AML-193 (cell line): ENCODE measurements at places on chromosomes 12 and 14.
A peak's percentile ranks its signal among the peaks of the same experiment; 100 is the strongest.

DNA sequence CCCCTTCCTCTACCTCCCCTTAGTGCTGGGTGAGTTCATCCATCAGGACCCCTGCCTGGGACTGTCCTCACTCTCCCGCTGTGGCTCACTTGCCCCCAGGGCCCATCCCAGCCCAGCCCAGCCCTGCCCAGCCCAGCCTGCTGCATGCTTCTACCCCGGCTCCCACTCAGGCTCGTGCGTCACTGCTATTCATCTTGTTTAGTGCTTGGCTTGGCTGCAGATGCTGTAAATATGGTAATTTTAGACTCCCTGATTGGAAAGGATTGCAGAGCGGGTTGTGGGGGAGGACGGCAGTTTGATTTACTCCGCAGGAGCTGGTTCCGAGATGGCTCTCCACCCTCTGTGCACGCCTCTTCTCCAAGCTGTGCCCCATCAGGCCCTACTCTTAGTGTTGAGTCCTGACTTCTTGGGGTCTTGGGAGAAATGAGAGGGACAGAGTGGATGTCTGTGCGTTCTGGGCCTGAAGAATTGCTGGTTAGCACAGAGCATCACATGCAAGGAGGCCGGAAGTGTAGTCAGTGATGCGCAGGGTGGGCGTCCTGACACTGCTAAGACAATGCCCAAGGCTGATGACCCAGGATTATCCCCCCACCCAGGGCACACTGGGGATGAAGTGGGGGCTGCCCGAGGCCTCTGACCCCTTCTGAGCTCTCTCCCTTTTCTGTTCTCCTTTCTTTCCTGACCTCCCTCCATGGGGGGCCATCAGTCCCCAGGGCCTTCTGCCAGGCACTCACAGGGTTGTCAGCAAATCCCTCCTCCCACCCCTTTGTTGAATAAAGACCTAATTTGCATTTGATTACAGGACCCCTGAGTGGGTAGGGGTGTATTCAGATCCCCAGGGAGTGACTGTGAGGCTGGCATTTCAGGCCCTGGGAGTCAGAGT, 244.4 kb downstream of the ZFP36L1 start:
- no peak for DNase-seq

GRCh38 chr14:33349871-33350270, 411.2 kb downstream of the NPAS3 start:
- no peak for DNase-seq

GRCh38 chr14:89630101-89630829, 213.2 kb upstream of the FOXN3 start:
- DNase-seq, result no peak

GRCh38 chr12:127819056-127819455, 447.9 kb upstream of the TMEM132C start:
- no peak for DNase-seq

GRCh38 chr14:83289896-83290295, 1756.2 kb upstream of the SEL1L start:
- no peak for DNase-seq

DNA sequence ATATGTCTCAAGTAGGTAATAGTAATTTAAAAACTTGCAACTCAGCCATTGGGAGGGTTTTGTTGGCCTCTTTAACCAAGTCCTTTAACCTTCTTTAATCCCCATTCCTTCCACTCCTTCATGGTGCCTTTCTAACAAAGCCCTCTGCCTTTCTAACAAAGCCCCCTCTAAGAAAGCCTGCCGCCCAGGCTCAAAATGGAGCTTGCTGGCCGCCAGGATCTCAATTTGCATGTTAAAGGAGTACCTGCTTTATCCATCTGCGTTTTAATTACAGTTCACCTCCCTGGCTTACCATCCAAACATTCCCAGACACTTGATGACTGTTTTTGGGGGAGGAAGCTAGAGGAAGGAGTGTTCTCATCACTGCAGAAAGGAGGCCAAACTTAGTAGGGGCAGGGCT, 183.4 kb downstream of the PTPN11 start:
- no peak for DNase-seq

DNA sequence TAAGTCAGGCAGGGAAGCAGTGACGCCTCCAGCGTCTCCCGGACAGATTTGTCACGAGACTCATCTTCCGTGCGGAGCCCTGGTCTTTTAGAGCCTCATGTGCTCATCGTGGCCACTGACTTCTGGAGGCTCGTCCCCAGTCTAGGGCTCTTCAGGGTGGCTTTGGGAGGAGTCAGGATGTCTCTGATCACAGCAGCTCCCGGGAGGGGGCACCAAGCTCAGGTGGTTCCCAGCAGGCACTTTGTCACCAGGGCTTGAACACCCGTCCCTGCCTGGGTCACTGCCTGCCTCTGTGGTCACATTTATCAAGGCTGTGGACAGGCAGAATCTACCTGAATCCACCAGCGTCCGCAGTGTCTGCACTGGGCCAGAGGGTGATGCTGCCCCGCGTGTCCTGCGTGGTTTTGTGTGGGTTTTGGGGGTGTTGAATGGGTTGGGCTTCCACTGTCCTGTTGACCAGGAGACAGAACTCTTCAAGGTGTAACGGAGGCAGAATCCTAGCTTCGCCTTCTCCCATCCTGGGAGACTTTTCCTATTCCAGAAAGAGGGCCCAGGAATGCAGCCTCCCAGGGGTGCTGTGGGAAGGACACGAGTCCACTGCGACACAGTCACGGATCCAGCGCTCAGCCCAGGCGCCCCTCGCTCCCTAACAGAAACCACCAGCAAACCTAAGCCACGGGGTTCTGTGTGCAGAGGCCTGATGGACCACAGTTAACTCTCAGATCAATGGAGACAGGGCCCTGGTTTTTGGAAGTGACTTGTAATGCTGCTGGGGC, 132.3 kb downstream of the ADGRD1 start:
- no peak for DNase-seq

DNA sequence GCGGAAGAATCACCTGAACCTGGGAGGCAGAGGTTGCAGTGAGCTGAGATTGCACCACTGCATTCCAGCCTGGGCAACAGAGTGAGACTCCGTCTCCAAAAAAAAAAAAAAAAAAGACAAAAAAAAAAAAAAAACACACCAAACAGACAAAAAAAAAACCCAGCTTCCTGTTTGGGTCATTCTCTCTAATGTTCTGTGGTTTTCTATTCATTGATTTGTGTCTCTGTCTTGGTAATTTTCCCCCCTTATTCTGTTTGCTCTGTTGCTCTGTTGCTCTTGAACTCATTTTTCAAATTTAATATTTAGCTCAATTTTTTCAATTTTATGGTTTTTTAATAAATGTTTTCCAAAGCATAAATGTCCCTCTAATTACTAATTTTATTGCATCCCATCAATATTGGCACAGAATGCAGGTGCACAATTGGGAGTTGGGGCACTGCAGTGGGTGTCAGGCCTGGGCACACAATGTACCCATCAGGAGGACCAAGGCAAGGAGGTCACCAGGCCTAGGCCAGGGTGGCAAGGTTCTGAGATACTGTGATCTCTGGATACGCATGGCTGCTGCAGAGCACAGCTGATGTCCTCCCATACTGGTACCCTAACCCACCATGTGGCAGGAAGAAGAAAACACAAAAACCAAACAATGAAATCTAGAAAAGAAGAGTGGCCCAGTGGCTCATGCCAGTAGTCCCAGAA, 8.0 kb upstream of the GNPTAB start:
- no peak for DNase-seq

GRCh38 chr12:4603421-4603820, 41.4 kb downstream of the DYRK4 start:
- DNase-seq, result no peak

- peak; percentile 44 for DNase-seq
Observed at GRCh38 chr14:63388766-63389431, 70.2 kb upstream of the GPHB5 start.

GRCh38 chr14:104332634-104333270, 194.4 kb downstream of the KIF26A start:
- DNase-seq, result no peak

- DNase-seq, result no peak
Observed at GRCh38 chr12:185576-185955, 28.4 kb downstream of the SLC6A12 start.

- no peak for DNase-seq
Observed at GRCh38 chr14:92984896-92985295, 61.9 kb downstream of the CHGA start.

GRCh38 chr12:58529114-58529665, 391.1 kb downstream of the LRIG3 start:
- no peak for DNase-seq

DNA sequence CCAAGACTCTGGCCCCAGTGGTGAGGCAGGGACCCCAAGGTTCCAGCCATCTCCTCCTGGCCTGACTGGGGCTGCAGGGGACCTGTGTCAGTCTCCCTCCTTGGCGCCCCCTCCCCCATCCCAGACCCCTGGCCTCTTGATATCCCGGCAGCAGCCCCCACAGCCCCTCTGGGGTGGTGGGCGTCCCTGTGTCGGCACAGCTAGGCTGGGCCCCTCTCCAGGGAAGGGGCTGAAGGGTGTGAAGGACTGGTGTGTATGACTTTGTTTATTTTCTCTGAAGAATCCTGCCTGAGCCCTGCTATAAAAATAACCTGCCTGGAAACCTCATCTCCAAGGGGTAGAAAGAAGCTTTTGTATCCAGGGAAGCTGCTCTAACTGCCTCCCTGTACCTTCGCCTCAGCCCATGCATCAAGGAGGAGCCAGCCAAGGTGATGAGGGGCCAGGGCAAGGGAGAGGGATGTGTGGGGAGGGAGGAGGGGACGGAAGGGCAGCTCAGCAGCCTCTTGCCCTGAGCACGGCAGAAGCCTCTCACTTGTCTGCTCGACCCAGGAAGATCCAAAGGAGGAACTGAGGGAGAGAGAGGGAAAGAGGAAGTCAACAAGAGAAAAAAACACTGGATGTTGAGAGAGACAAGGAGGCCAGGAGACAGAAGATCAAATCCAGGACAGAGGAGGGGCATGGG, 25.4 kb upstream of the COL2A1 start:
- no peak for DNase-seq

DNA sequence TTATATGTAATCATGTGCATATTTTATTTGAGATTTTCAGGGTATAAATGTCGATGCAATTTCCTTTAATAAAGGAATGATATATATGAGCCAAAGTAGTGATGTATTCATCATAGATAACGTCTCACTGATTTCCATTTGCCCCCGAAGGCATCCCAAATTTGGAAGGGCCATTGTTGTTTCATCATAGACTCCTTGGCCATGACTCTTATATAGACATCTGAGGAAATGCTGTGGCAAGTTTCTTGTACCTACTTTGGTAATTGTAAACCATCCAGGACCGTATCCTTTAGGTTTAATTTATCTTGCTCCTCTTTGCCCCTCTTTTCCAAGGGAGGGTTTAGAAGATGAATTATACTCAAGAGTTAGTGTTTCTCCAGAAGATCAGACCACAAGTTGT, 84.7 kb downstream of the SAMD4A start:
- DNase-seq, result no peak

GRCh38 chr12:68137335-68137830, 22.2 kb downstream of the IFNG start:
- no peak for DNase-seq

DNA sequence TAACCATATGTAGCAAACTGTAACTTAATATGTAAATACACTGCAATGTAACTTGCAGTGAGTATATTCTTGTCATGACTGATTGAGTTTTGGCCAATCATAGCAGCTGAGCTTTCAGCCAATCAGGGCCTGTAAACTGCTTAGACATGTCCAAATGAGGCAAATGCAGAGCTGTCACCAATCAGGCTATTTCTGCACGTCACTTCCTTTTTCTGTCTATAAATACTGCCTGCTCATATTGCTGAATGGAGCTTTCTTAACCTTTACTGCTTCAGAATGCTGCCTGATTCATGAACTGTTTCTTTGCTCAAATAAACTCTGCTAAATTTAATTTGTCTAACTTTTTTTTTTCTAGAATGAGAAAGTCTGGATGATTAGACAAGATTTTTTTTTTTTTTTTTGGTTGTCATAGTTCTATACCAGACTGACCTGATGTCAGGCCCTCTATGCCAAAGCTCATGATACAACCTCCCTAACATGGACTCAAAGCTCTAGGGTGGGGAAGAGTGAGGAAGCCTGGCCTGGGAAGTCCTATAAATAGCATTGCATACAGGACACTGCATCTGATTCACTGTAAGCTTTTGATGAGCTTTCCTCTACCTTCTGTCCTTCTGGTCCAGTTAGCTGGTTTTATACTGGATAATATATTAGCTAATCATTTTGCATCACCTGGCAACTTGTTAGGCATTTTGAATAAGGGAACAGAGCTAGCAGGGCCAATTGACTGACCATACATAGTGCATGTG, 12.0 kb downstream of the MGP start:
- peak; percentile 20 for DNase-seq

GRCh38 chr12:98870504-98870903, 225.4 kb downstream of the APAF1 start:
- no peak for DNase-seq

DNA sequence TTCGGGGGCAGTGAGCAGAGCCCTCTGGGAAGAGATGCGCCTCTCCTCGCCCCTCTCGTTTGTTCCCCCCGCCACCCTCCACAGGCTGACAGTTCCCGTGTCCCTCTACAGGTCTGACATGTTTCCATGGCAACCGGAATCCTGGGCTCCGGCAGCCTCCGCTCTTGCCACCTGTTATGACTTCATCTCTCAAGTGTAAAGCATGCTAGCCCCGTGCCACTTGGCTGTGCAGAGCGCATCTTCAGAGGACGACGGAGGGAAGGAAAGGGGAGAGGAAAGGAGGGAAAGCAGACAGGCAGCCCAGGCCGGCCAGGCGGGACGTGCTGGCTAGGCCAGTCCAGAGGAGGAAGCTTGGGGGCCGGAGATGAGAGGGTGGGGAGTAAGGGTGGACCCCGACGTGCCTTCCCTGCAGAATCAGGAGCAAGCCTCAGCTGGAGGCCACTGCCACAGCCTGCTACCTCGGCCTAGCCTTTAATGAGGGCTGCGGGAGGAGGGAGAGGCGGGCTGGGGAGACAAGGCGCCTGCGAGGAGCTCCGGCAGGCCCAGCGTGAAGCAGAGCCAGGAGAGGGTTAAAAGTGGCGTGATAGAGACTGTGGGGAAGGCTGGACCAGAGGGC, 214.3 kb downstream of the DPF3 start:
- no peak for DNase-seq

DNA sequence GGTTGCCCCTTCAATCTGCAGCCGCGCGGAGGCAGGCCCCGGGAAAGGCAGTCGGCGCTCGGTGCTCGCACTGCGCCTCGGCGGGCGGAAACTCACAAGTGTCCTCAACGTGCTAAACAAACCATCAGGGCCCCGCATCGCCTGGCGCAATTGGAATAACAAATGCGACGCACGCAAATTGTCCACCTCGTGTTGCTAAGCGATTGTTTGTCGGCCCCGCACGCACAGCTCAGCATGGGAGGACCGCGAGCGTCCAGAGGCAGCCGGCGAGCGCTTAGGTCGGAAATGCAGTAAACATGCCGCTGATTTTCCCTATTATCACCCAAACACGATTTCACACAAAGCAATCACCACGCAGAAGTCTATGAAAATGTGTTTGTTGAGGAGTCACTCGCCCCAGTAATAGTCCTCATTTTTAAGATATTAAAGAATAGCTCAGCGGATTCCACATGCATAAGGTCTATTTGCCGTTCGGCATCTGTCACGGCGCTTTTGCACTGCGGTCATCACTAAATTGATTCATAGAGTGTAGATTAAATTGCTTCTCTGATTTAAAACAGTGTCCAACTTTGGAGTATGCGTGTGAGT, 3.2 kb upstream of the GSC start:
- no peak for DNase-seq

- DNase-seq, result no peak
Observed at GRCh38 chr12:86117711-86118110, 138.5 kb downstream of the MGAT4C start.

- DNase-seq, result no peak
Observed at GRCh38 chr14:58907803-58908202, 270.0 kb downstream of the DACT1 start.
